Stimulated activated CD4-positive, alpha-beta T cell treated with anti-CD3 and anti-CD28 coated beads, Interleukin-12 subunit alpha, Interleukin-12 subunit beta, amount 100 ng/mL, for 4 hours (primary cell): ENCODE measurements at places on chromosomes 6 and 20.

DNA sequence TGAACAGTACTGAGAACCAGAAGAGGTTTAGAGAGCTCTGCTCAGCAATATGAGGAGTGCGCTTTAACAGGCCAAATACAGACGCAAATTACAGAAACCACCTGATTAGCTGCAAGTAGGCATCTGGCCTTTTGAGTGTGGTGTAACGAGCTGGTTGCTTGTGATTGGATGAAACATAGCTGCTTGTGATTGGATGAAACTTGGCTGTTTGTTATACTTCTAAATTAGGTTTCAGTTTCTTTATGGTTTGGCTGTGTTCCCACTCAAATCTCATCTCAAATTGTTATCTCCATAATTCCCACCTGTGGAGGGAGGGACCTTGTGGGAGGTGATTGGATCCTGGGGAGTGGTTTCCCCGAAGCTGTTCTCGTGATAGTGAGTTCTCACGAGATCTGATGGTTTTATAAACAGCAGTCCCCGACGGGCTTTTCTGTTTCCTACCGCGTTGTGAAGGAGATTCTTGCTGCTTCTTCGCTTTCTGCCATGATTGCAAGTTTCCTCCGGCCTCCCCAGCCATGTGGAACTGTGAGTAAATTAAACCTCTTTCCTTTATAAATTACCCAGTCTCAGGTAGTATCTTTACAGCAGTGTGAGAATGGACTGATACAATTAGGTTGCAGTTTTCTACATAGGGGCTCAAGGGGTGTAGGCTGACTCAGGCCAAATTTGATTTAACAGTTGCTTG is 655.9 kb upstream of the MAN1A1 start:
- DNase-seq: no peak

DNA sequence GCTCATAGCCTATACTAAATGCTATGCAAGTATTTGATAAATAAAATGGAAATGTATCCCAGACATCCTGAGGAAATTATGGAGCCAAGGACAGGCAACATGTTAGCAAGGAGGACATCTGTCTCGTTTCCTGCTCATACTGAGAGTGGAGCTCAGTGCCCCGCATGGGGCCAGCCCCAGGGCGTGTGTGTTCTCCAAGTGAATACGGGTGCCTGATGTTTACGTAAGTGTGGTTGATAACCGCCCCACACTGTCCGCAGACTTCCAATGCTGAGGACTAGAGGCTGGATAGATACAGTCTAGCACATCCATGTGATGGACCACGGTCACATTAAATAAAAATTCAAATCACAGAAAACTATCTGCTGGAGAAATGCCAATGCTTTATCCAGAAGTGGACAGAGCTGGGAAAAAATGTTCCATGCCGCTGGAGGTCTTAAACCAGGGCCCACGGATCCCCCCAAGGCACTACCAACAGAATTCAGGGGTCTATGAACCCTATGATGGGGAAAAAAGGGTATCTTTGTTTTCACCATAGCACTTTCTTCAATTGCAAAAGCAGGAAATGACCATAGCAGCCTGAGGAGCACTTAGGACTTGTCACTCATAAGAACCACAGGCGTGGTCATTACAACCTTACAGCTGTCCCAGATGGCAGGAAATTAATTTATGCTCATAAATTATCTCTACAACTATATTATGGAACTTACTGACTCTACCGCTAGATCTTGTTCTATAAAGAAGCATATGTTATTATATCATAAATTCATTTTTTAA is 24.9 kb downstream of the TGM2 start:
- no peak for DNase-seq

DNA sequence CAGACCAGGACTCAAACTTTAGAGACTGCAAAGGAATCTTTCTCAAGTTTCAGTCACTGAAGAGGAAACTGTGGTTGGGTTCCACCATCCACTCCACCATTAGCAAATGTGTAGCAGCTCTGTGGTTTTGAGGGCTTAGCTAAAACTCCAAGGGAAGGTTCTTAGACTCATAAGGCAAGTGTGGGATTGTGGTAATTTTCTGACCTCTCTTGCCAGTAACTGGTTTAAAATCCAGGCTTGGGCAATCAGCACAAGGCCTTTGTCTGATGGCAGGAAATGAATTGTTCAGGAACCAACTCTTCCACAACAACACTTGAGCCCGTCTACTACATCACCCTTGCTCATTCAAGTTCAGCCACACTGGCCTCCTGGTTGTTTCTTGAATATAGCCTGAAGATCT is 68.6 kb upstream of the FBXL4 start:
- DNase-seq: no peak

DNA sequence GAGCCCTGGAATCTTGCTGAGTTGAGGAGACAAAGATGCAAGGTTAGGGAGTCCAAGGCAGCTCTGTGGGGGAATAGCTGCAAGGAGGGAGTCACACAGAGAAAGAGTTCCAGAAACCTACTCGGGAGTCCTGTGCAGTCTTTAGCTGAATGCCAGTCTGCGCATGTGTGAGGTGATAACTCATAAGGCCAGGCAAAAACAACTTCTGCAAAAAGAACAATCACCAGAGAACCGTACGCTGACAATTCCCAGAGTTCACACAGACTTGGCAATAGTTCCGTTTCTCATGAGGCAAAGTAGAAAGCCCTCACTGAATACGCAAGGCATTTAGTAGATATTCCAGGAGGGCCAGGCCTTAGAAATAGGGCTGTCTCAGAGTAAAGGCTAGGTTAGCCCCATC is 135.2 kb upstream of the TAB2 start:
- no peak for DNase-seq
